GOT3 (cell line): ENCODE measurements at places on chromosomes 2 and 18.

- no peak for DNase-seq
Measured at GRCh38 chr2:48204750-48205136, 298.4 kb upstream of the FBXO11 start.

DNA sequence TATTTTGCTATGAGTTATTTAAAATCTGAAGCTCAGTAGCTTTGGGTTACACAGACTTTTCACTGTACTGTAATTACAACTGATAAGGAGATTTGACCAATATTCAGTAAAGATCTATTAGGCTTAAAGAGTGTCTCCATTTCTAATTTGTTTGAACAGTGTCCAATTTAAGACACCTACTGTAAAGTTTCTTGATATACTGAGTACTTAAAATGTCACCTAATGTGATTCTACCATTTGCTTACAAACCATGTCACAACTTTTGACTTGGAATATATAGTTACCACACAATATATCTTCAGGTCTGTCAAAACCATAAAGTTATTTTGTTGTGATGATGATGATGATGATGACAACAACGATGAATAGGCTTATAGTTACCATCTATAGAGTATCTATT lies 228.5 kb upstream of the SMAD7 start:
- DNase-seq: no peak

DNA sequence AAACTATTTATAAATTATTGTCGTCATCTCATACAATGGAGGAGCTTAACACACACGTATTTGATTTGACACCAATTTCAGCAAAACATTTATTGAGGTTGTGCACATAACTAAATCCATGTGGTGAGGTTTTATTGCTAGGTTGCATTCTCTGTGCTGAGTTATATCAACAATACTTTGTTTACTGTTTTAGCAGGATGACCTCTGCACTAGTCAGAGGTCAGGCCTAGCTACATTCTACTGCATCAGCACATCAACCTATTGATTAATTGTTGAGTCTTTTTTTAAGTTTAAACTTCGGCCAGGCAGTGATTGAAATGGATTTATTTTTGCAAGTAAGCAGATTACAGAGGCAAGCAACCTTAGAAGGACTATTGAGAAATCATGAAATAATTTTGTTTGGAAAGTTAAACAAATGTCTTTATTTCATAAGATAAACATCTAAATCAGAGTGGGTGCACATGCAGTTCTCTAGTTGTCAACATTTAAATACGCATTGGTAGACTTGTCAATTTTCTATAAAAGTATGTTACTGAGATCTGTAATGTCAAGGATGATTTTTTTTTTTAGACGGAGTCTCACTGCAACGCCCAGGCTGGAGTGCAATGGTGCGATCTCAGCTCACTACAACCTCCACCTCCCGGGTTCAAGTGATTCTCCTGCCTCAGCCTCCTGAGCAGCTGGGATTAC lies 75.2 kb upstream of the CD28 start:
- no peak for DNase-seq

DNA sequence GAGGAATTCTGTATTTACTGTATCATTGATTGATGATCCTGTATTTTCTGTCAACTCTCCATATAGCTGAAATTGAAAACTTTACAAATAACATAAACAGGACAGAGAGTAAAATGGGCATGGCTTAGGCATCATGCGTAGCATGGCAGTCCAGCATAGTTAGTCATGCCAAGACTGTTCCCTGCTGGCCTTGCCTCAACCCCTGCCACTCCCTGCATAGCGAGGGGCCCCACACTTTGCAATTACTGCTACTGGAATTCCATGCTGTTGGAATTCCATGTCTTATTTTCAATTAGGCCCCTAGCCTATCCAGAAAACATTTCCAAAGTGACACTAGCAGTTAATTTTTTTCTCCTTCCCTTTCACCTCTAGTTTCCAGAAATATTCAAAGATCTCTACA lies 15.1 kb upstream of the SOX11 start:
- DNase-seq: no peak

GRCh38 chr2:50018292-50018691 lies 864.0 kb upstream of the FSHR start:
- DNase-seq: no peak

GRCh38 chr2:16330012-16330411 lies 335.6 kb downstream of the CYRIA start:
- DNase-seq: no peak

DNA sequence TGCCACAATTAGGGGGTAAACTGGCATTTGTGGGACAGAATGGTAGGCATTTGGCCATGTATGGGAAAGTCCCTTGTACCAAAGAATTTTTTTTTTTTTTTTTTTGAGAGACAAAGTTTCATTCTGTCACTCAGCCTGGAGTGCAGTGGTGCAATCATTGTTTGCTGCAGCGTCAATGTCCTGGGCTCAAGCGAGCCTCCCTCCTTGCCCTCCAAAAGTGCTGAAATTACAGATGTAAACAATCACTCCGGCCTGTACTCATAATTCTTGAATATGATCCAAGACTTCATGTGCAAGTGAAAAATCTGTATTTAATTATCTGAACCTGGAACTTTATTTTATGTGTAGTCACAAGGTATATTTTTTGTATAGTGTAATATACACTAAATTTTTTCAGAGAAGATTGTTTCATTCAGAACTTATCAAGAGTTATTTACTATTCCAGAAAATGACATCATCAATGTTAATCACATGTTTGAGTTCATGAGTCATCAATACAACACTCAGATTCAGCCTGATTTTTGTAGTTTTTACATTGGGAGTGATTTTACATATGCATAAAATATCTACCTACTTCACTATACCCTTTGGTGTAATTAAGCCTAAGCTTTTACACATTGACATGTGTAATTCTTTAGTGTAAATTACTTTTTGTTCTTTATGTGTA lies 138.7 kb upstream of the L3MBTL4 start:
- DNase-seq: no peak

DNA sequence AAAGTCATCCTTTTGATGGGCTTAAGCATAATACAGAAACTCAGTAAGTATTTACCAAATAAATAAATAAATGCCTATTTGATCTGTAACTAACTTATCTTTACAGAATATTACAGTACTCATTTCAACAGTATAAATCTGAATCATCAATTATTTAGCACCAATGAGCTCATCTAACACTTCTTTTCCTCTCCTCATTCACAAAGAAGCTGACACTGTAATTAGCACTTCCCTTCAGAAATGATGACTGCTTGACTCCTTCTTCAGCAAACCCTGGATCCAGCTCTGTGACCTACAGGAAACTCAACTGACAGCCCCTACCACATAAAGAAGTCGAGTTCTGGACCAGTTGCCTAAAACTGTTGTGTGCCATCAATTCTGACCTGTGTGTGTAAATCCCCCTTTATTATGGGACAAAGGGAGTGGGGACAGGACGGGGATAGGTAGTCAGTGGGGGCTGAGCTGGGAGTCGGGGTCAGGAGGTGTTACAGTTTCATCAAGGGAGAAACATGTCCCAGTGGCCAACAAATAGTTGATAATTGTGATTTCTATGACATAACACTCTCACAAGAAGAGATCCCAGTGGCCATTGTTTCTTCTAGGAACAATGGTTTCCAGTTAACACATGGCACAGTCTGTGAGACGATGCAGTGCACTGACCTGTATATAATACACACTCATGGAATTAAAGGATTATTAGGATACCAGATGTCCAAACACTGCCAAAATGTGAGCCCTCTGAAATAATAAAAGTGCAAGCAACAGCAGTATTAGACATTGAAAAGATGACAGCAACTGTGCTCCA lies 68.7 kb downstream of the STK39 start:
- DNase-seq: no peak

GRCh38 chr2:7040547-7040946 lies 123.3 kb downstream of the RNF144A start:
- DNase-seq: no peak

DNA sequence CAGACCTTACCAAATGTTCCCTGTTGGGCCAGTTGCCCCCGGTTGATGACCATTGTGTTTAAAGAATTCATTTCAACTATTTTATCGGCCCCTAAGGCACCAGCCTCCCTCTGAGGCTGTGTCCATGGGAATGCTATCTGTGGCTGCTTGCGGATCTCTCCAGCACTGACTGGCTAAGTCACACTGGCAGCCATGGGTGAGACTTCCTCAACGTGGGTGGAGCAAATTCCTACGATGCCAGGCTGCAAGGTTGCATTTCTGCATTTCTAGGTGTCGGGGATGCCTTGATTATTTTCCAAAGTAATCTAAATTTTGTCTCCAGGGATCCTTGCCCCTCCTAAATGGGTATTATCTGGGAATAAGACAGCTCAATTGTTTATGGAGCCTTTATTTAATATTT lies 6.2 kb downstream of the CXCR4 start:
- DNase-seq: no peak

GRCh38 chr18:10923551-10924070 lies 225.8 kb downstream of the PIEZO2 start:
- no peak for DNase-seq

DNA sequence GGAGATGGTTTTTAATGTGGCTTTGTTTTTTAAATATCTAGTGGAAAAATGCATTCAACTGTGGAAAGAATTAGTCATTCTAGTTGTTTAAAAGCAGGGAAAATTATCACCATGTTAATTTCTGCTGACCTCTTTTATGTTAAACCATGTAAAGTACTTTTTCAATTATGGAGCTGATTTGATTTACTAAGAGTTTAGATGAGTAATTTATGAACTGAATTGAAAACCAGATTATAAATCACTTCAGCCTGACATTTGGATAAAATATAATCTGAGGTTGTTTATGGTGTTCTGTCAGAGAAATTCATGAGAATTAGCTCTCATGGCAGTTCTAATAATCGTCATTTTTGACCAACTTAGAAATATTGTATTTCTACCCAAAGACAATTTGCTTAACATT lies 11.6 kb downstream of the ITGA4 start:
- no peak for DNase-seq

DNA sequence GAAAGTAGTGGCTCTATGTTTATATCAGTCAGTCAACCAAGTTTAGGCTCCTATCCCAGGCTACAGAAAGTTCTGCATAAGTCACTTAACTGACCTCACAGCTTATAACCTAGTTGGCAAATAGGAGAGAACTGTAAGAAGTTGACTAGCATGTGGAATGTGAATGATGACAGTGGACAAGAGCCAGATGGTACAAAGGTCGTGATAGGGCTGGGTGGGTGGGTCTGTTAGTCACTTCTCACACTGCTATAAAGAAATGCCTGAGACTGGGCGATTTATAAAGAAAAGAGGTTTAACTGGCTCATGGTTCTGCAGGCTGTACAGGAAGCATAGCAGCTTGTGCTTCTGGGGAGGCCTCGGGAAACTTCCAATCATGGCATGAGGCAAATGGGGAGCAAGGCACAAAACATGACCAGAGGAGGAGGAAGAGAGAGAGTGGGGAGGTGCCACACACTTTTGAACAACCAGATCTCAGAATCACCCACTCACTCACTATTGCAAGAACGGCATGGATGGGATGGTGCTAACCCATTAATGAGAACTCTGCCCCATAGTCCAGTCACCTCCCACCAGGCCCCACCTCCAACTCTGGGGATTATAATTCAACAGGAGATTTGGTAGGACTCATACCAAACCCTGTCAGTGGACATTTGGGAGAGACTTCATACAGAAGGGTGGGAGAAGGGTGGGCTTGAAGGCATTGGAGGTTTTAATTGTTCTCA lies 68.8 kb downstream of the LTBP1 start:
- no peak for DNase-seq

- DNase-seq: no peak
Measured at GRCh38 chr2:120935339-120936313, 200.0 kb downstream of the GLI2 start.
